ENCODE measurements at places on chromosomes 4 and X.
A peak's percentile ranks its signal among the peaks of the same experiment; 100 is the strongest.

GRCh38 chrX:13939741-13940597 is 89.7 kb downstream of the GEMIN8 start:
- DNase-seq = no peak
- no peaks in the 10 kb centered on the region for H3K27me3 ChIP-seq
- no peaks in the 10 kb centered on the region for H3K4me1 ChIP-seq
- H3K27ac ChIP-seq = peak overlapping the region; percentile 77

DNA sequence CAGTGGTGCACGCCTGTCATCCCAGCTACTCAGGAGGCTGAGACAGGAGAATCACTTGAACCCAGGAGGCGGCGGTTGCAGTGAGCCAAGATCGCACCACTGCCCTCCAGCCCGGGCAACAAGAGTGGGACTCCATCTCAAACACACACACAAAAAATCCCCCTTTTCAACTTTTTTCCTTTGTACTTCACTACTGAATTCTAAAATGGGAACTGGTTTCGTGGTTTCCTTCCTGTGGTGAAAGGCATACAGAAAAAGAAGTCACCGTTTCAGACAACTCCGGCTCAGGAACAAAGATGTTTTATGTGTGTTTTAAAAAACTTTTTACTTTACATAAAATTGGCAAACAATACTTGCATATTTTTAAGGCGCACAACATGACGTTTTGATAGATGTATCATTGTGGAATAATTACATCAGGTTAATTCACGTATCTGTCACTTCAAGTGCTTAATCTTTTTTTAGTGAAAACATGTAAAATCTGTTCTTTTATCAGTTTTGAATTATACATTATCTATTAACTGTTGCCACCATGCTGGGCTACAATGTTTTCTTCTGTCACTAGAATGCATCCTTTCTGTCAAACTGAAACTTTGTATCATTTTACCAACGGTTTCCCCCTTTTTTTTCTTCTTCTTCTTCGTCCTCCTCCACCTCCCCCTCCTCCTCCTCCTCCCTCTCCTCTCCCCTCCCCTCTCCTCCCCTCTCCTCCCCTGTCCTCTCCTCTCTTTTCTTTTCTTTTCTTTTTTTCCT is 186.0 kb downstream of the CRLF2 start:
- H3K4me3 ChIP-seq = no peak overlapping the region
- no peaks in the 10 kb centered on the region for H3K4me1 ChIP-seq
- H3K36me3 ChIP-seq = no peaks in the 10 kb centered on the region
- no peak for DNase-seq
- H3K27ac ChIP-seq = no peak overlapping the region
- no peaks in the 10 kb centered on the region for H3K27me3 ChIP-seq

- no peak for DNase-seq
- no peaks in the 10 kb centered on the region for H3K4me1 ChIP-seq
- H3K4me3 ChIP-seq = no peak overlapping the region
- H3K27me3 ChIP-seq = no peaks in the 10 kb centered on the region
- no peak overlapping the region for H3K27ac ChIP-seq
Measured at GRCh38 chr4:98890702-98891455, 38.1 kb downstream of the EIF4E start.

GRCh38 chr4:68693325-68694075 is 23.0 kb upstream of the UGT2B15 start:
- peak; percentile 53 for DNase-seq
- H3K4me3 ChIP-seq = peak overlapping the region; percentile 48
- H3K4me1 ChIP-seq = no peaks in the 10 kb centered on the region
- no peak overlapping the region for H3K27ac ChIP-seq
- H3K27me3 ChIP-seq = no peaks in the 10 kb centered on the region

GRCh38 chr4:54157606-54158005 is 57.6 kb downstream of the GSX2 start:
- no peak overlapping the region for H3K27ac ChIP-seq
- no peaks in the 10 kb centered on the region for H3K27me3 ChIP-seq
- no peak overlapping the region for H3K4me3 ChIP-seq
- no peaks in the 10 kb centered on the region for H3K4me1 ChIP-seq
- no peak for DNase-seq
- no peaks in the 10 kb centered on the region for H3K36me3 ChIP-seq

- peaks cover 2% of the 10 kb centered on the region for H3K4me1 ChIP-seq
- H3K36me3 ChIP-seq = no peaks in the 10 kb centered on the region
- H3K4me3 ChIP-seq = no peak overlapping the region
- no peak overlapping the region for H3K27ac ChIP-seq
Measured at GRCh38 chrX:24494647-24495075, 29.6 kb downstream of the PDK3 start.

GRCh38 chrX:111831343-111831742 is 44.6 kb upstream of the TRPC5OS start:
- H3K4me1 ChIP-seq = no peaks in the 10 kb centered on the region
- no peaks in the 10 kb centered on the region for H3K36me3 ChIP-seq
- no peak for DNase-seq
- peaks cover 8% of the 10 kb centered on the region for H3K27me3 ChIP-seq
- H3K4me3 ChIP-seq = no peak overlapping the region

GRCh38 chr4:118296729-118297128 is 56.1 kb downstream of the PRSS12 start:
- no peak overlapping the region for H3K27ac ChIP-seq
- no peak overlapping the region for H3K4me3 ChIP-seq

GRCh38 chrX:104922206-104922621 is 298.3 kb downstream of the TEX13A start:
- no peaks in the 10 kb centered on the region for H3K4me1 ChIP-seq
- H3K27me3 ChIP-seq = no peaks in the 10 kb centered on the region
- peak; percentile 91 for DNase-seq
- H3K4me3 ChIP-seq = no peak overlapping the region

DNA sequence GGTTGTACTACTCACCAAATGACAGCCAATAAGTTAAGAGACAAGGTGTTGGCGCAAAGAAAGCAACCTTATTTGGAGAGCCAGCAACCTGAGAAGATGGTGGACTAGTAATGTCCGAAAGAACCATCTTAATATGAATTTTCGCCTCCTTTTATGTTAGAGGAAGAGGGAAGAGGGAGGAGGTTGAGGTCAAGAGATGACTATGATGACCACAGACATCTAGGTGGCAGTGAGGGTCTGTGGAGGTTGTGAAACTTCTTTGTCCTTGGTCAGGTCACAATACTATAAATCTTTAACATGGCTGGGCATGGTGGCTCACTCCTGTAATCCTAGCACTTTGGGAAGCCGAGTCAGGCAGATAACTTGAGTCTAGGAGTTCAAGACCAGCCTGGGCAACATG is 15.4 kb downstream of the CDKL5 start:
- no peak overlapping the region for H3K4me3 ChIP-seq
- H3K36me3 ChIP-seq = no peaks in the 10 kb centered on the region
- no peak overlapping the region for H3K27ac ChIP-seq
- DNase-seq = no peak

GRCh38 chrX:33324099-33324498 is 112.8 kb upstream of the DMD start:
- H3K4me1 ChIP-seq = no peaks in the 10 kb centered on the region
- no peaks in the 10 kb centered on the region for H3K27me3 ChIP-seq
- no peak for DNase-seq
- H3K27ac ChIP-seq = no peak overlapping the region

DNA sequence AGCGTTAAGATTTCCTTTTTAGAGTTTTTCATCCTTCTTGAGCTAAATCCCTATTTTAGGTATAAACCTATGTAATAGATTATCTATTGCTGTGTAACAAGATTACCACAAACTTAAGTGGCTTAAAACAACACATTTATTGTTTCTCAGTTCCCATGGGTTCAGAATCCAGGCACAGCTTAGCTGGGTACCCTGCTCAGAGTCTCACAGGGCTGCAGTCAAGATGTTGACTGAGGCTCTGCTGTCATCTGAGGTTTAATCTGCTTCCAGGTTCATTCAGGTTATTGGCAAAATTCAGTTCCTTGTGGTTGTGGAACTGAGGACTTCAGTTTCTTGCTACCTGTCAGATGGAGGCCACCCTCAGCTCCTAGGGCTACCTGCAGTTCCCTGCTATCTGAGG is 60.9 kb downstream of the GK start:
- DNase-seq = no peak
- no peak overlapping the region for H3K27ac ChIP-seq

DNA sequence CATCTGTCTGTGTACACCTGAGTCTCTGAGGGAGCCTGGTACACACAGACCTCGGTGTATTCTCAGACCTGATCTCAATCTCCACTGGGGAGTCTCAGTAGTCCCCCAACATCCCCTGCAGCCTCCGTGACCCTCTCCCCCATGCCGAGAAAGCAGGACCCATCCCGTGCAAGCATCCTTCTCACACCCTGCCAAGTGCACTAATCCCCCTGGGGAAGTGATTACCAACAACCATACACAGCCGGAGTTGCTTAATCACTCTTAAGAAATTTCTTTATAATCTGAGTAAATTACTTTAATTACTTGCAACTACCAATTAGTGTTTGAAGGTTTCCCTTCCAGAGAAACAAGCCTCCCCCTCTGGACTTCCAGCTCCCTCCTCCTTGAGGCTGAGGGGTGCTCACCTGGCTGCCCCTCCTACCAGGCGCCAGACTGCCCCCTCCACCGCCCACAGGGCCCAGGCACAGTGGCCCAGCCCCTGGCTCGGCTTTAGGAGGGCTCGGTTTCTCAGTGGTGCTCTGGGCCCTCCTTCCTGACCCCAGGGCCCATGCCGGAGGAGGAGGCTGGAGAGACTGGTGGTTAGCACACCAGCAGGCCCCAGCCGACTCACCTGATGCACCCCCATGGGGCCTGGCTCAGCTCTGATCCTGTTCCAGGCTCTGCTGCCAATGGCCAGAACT is 43.8 kb downstream of the PJA1 start:
- no peak for DNase-seq
- H3K36me3 ChIP-seq = no peaks in the 10 kb centered on the region
- H3K27me3 ChIP-seq = no peaks in the 10 kb centered on the region
- no peak overlapping the region for H3K27ac ChIP-seq
- H3K4me1 ChIP-seq = peaks cover 1% of the 10 kb centered on the region

DNA sequence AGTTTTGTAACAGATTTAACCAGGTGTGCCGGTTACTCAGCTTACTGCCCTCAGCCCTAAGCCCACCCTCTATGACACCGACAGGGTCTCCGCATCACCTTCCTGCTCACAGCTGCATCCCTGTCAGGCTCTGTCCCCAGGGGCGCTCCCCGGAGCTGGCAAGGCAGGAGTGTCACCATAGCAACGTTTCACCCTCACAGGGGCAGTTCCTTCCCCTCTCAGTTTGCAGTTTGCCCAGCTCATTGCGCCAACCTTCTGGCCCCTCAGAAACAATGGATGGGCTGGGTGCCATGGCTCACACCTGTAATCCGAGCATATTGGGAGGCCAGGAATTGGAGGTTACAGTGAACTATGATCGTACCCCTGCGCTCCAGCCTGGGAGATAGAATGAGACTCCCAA is 42.6 kb downstream of the RGS12 start:
- H3K4me1 ChIP-seq = no peaks in the 10 kb centered on the region
- H3K27ac ChIP-seq = no peak overlapping the region
- H3K27me3 ChIP-seq = no peaks in the 10 kb centered on the region
- peak; percentile 16 for DNase-seq
- H3K36me3 ChIP-seq = peaks cover 5% of the 10 kb centered on the region

- H3K4me3 ChIP-seq = no peak overlapping the region
- H3K27me3 ChIP-seq = no peaks in the 10 kb centered on the region
- H3K27ac ChIP-seq = no peak overlapping the region
- H3K36me3 ChIP-seq = no peaks in the 10 kb centered on the region
- H3K4me1 ChIP-seq = no peaks in the 10 kb centered on the region
- DNase-seq = no peak
Measured at GRCh38 chrX:150570512-150570911, 2.1 kb downstream of the MTM1 start.

- no peaks in the 10 kb centered on the region for H3K4me1 ChIP-seq
- no peak overlapping the region for H3K4me3 ChIP-seq
- H3K36me3 ChIP-seq = no peaks in the 10 kb centered on the region
- no peak overlapping the region for H3K27ac ChIP-seq
- DNase-seq = no peak
Measured at GRCh38 chrX:151596282-151596681, 32.8 kb downstream of the PASD1 start.

DNA sequence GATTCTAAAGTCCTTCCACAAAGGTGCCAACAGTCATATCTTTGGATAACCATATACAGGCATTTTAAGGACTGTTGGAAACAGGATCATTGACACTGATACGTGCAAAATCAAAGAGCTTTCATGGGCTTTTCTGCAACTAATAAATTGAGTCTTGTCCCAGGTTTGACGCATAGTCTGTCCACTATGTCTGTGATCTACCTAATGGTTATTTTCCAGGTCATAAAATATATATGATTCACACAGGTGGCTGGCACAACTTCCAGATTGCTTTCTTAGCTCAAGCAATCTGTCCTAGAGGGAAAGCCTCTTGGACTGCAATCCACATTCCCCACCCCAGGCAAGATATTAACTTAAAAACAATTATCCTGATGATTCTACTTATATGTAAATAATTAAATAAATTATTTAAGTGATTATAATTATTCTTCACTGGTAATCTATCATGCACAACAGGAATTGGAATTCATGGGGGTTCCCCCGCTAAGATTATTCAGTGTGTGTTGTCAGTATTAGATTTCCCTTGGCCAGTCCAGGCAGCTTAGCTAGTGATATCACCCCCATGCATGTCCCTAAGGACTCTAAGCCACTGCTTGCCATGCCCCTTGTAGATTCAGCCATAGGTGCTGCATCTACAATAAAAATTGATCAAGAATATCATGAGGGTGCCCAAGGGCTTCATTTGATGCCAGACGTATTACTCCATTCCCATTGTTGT is 97.8 kb downstream of the TLL1 start:
- no peak overlapping the region for H3K4me3 ChIP-seq
- no peaks in the 10 kb centered on the region for H3K36me3 ChIP-seq
- no peak for DNase-seq

DNA sequence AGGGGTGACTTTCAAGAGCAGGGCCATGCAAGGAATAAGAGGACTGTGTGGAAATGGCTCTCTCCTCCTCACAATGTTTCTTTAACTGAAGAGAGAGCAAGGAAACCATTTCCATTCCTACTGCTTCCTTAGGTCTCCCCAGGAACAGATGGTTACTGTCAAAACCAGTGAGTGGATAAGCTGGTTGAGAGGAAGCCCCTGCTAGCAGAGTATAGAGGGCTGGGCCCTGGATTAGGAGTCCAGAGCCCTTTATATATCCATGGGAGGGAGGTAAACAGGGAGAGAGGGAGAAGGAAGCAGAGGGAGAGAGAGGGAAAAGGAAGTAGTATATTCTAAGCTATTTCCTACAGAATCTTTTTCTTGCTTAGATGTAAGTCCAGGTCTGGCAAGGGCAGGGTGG is 43.8 kb upstream of the LAS1L start:
- H3K27me3 ChIP-seq = no peaks in the 10 kb centered on the region
- no peak overlapping the region for H3K4me3 ChIP-seq
- DNase-seq = no peak
- H3K27ac ChIP-seq = no peak overlapping the region
- H3K36me3 ChIP-seq = no peaks in the 10 kb centered on the region

GRCh38 chr4:145524552-145524951 is 42.9 kb downstream of the SMAD1 start:
- H3K27ac ChIP-seq = no peak overlapping the region
- no peaks in the 10 kb centered on the region for H3K27me3 ChIP-seq
- H3K36me3 ChIP-seq = peaks cover 3% of the 10 kb centered on the region
- no peak overlapping the region for H3K4me3 ChIP-seq
- no peak for DNase-seq

- DNase-seq = peak; percentile 75
- H3K4me1 ChIP-seq = no peaks in the 10 kb centered on the region
- no peaks in the 10 kb centered on the region for H3K36me3 ChIP-seq
Measured at GRCh38 chr4:89254847-89255246, 52.8 kb downstream of the GPRIN3 start.

Measured in endodermal cell (in vitro differentiated cells).